ENCODE measurements at places on chromosomes 5 and 9. TPM values are rescaled to one million over a fixed set of nuclear protein-coding genes. Genes with fewer than 3 reads are reported as not detected.

DNA sequence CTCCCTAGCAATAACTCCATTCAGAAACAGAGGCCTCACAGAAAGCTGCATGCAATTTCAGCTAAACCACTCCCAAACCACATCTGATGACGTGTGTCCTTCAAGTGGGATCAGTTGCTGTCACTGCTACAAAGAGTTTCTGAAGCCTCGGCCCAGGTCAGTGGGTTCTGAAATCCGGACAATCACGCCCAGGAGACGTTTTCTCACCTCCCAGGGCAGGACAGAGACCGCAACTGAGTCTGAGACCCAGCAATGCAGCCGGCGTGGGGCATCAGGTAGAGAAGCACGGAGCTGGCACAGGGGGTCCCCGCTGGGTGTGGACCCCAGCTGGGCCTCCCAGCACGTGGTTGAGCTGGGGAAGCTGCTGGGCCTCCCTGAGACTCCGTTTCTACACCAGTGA is 2.6 kb upstream of the UBE2QL1 start:
- no peaks in the 10 kb centered on the region for H3K36me3 ChIP-seq
- H3K27ac ChIP-seq = no peak overlapping the region
- DNase-seq = no peak
- no peaks in the 10 kb centered on the region for H3K27me3 ChIP-seq
- H3K4me3 ChIP-seq = no peak overlapping the region
- H3K4me1 ChIP-seq = peaks cover 14% of the 10 kb centered on the region

- H3K36me3 ChIP-seq = peaks cover 67% of the 10 kb centered on the region
- H3K4me1 ChIP-seq = no peaks in the 10 kb centered on the region
- H3K4me3 ChIP-seq = no peak overlapping the region
These were observed 15.7 kb upstream of the INPP5E start for GRCh38 chr9:136455043-136456002.

DNA sequence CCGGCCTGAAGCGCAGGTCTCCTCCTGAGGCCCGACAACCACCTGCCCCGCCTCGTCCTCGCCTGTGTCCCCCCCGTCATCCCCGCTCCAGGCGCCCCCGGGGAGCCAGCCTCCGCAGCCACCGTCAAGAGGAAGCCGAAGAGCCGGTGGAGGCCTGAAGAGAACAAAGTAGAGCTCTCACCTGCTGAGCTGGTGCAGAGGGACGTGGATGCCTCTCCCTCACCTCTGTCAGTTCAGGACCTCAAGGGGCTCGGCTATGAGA is 169.9 kb downstream of the HINT1 start:
- no peaks in the 10 kb centered on the region for H3K4me1 ChIP-seq
- no peak overlapping the region for H3K27ac ChIP-seq
- H3K27me3 ChIP-seq = no peaks in the 10 kb centered on the region
- no peaks in the 10 kb centered on the region for H3K36me3 ChIP-seq

DNA sequence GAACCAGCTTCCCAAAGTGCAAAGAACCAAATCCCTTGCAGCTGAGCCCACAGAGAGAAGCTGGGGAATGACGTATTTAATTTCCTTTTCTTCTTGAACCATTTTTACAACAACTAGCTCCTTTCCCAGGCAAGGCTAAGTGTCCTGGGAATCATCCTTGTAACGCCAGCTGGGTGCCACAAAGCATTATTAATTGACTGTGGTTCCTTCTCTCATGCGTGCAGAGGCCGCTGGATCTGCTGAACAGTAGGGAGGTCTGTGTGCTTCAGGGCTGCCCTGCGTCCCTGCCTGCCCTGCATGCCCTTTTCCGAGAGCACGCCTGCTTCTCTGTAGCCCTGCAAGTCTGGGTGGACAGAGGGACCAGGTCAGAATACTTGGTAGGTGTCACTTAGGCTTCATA is 124.1 kb upstream of the OTULINL start:
- peaks cover 17% of the 10 kb centered on the region for H3K36me3 ChIP-seq
- no peak overlapping the region for H3K27ac ChIP-seq
- no peaks in the 10 kb centered on the region for H3K27me3 ChIP-seq
- H3K4me1 ChIP-seq = no peaks in the 10 kb centered on the region
- no peak overlapping the region for H3K4me3 ChIP-seq

DNA sequence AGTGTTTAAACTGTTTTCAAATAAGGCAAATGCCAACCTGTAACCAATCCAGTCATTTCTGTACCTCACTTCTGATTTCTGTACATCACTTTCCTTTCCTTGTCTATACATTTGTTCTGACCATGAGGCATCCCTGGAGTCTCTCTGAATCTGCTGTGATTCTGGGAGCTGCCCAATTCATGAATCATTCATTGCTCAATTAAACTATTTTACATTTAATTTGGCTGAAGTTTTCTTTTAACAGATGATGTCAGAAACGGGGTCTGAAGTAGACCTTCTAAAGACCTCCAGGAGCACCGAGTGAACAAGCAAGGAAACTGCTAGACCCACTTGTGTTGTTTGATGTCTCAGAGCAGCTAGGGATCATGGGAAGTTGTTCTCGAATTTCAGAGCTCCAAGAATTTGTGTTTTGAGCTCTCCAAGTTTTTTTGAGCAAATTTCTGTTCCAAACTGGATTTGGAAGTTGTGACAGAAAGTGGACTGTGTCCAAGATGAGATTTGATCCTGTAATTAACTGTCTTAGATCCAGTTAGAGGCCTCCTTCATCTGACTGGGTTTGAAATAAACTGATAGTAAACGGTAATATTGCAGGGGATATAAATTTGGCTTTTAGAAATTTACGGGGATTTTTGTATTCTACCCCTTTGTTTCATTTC is 490.8 kb upstream of the ST8SIA4 start:
- H3K4me1 ChIP-seq = no peaks in the 10 kb centered on the region
- H3K27me3 ChIP-seq = no peaks in the 10 kb centered on the region
- no peak overlapping the region for H3K4me3 ChIP-seq
- H3K27ac ChIP-seq = no peak overlapping the region
- no peak for DNase-seq

DNA sequence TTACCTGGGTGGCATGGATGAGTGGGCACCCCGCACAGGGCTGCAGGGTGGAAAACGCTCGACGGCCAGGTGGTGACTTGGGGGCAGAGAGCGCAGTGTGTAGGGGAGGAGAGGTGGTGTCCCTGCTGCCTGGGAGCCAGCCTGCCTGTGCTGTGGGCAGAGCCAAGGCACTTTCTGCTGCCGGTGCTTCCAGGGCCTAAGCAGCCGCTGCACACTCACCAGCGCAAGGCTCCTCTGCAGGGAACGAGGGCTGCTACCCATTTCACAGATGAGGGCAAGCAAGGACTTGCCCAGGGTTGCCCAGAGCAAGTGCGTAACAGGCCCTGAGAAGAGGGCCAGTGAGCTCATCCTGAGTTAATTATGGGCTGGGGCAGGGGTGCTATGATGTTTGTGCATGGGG is 62.5 kb downstream of the CRB2 start:
- no peaks in the 10 kb centered on the region for H3K4me1 ChIP-seq
- H3K27me3 ChIP-seq = no peaks in the 10 kb centered on the region
- no peak overlapping the region for H3K4me3 ChIP-seq
- no peaks in the 10 kb centered on the region for H3K36me3 ChIP-seq
- H3K27ac ChIP-seq = no peak overlapping the region
- peak; percentile 40 for DNase-seq

GRCh38 chr5:139210585-139210984 is 12.4 kb upstream of the SIL1 start:
- no peaks in the 10 kb centered on the region for H3K4me1 ChIP-seq
- DNase-seq = no peak
- H3K27ac ChIP-seq = no peak overlapping the region
- H3K27me3 ChIP-seq = no peaks in the 10 kb centered on the region

DNA sequence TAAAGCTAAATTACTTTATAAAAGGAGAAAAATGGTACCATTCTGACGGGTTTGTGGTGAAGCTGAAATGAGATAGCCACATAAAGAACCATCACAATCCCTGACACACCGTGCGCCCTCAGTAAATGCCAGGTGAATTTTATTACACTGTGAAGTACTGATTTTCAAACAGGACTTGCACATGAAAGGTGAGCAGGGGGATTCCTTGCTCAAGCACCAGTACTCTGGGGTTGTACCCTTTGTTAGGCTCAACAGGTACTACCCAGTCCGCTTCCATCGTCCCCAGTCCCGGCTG is 419 bp upstream of the RABGAP1 start:
- peak overlapping the region; percentile 93 for H3K27ac ChIP-seq
- no peaks in the 10 kb centered on the region for H3K27me3 ChIP-seq
- peak overlapping the region; percentile 6 for H3K4me3 ChIP-seq
- H3K36me3 ChIP-seq = no peaks in the 10 kb centered on the region
- H3K4me1 ChIP-seq = peaks cover 32% of the 10 kb centered on the region
- DNase-seq = no peak

DNA sequence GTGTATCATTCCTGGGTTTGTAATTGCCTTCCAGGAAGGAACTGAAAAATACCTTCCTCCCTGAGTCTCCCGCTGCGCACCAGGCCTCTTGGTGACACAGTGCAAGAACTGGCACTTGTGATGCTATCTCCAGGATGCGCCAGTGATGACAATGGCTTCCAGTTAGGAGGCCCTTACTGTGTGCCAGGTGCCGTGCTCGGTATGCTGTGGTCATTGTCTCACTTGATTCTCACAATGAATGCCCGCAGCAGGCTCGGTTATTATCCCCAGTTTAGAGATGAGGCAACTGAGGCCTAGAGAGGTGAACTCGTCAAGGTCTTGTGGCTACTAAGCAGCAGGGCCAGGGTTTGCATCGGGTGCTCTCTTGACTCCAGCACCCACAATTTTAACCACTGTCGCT is 31.5 kb upstream of the SLC2A8 start:
- H3K27ac ChIP-seq = no peak overlapping the region
- H3K36me3 ChIP-seq = no peaks in the 10 kb centered on the region

GRCh38 chr9:99753436-99753835 is 68.2 kb upstream of the NR4A3 start:
- H3K27me3 ChIP-seq = no peaks in the 10 kb centered on the region
- H3K27ac ChIP-seq = no peak overlapping the region
- H3K36me3 ChIP-seq = no peaks in the 10 kb centered on the region

DNA sequence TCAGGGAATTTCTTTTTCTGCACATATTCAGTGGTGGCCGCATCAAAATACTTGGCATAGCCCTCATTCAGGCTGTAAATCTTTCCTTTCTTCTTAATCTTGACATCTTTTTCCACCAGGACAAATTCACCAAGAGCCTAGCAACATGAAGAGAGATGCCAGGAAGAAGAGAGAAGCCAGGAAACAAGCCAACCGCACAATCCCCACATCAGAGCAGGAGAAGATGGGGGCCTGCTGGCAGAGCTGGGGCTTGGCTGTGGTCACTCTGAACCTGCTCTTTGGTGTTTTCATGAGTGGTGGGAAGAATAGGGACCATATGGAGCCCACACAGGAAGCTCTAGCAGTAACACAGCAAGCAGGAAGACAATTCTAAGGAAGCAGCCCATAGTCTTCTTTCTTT is 12.4 kb downstream of the PCAT7 start:
- no peak overlapping the region for H3K4me3 ChIP-seq
- no peaks in the 10 kb centered on the region for H3K27me3 ChIP-seq
- H3K36me3 ChIP-seq = no peaks in the 10 kb centered on the region

DNA sequence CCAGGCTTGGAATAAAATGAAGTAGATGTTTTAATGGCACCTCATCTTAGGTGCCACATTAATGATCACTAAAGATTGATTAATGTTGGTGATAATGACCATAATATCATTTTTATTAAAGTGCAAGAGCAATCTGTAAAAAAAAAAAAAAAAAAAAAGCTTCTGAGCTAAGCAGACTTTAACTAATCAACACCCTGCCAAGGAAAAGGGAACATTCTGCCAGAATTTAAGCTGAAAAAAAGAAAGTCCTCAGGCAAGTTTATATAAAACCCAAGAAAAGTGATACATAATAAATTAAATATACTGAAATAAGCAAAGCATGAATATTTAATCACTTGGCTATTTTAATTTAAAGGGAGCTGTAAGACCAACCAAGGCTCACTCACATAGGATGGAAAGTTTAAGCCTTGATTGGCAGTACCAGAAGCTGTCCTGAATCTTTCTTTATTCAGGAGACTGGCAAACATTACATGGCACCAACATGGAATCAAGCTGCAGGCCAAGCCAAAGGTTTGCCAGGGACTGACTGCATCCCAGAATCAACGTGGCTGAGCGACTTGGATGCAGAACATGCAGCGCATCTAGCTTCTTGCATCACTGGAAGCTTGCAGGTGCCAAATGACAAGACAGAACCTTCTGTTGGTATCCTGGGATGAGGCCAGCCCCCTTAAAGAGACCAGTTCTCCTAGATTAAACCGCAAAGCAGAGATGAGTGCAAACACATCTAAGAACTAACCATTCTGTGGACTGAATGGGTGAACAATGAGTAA is 413.6 kb downstream of the ENC1 start:
- no peaks in the 10 kb centered on the region for H3K27me3 ChIP-seq
- no peaks in the 10 kb centered on the region for H3K36me3 ChIP-seq
- peak; percentile 74 for DNase-seq
- H3K4me1 ChIP-seq = no peaks in the 10 kb centered on the region

- H3K36me3 ChIP-seq = no peaks in the 10 kb centered on the region
- H3K27ac ChIP-seq = no peak overlapping the region
- H3K4me3 ChIP-seq = no peak overlapping the region
- peaks cover 12% of the 10 kb centered on the region for H3K4me1 ChIP-seq
These were observed 12.1 kb upstream of the DIPK1B start for GRCh38 chr9:136700304-136700703.

- DNase-seq = no peak
- no peak overlapping the region for H3K4me3 ChIP-seq
- H3K36me3 ChIP-seq = no peaks in the 10 kb centered on the region
- H3K27ac ChIP-seq = no peak overlapping the region
These were observed 402.8 kb downstream of the CDK5RAP2 start for GRCh38 chr9:120177121-120177520.

GRCh38 chr9:7376833-7377232 is 422.7 kb downstream of the DMAC1 start:
- no peaks in the 10 kb centered on the region for H3K27me3 ChIP-seq
- H3K27ac ChIP-seq = no peak overlapping the region
- H3K4me3 ChIP-seq = no peak overlapping the region
- no peak for DNase-seq

DNA sequence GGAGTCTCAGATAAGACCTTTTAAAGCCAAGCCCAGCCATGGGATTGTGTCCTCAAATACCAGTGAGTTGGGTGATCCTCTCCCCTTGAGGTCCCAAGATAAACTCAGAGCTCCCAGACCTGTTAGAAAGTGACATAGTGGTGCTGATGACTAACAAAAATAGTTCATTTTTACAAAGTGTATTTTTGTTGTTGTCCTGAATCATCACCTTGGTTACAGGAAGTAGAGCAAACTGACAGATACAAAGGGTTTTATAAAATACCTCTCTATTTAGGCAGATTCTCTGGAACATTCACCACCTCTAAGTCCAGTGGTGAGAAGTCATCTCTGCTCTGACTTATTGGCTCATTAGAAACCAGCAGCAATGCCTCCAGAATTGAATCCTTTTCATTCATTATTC is 259.3 kb downstream of the CEMIP2 start:
- DNase-seq = no peak
- no peak overlapping the region for H3K4me3 ChIP-seq
- no peak overlapping the region for H3K27ac ChIP-seq
- no peaks in the 10 kb centered on the region for H3K27me3 ChIP-seq

- H3K4me1 ChIP-seq = no peaks in the 10 kb centered on the region
- no peak for DNase-seq
- H3K36me3 ChIP-seq = no peaks in the 10 kb centered on the region
These were observed 145.6 kb downstream of the MUSK start for GRCh38 chr9:110814159-110814558.

The CCDC192 gene
- not detected for total RNA-seq

The PCDHA12 gene
- 0.71 TPM for total RNA-seq

The KCNT1 gene
- 0.36 TPM for total RNA-seq

The PGGT1B gene
- 18.3 TPM for total RNA-seq
